Left lung (tissue), 14 donors: ENCODE measurements at places on chromosomes 5 and 9. TPM values are rescaled to one million over a fixed set of nuclear protein-coding genes. Genes with fewer than 3 reads are reported as not detected.

DNA sequence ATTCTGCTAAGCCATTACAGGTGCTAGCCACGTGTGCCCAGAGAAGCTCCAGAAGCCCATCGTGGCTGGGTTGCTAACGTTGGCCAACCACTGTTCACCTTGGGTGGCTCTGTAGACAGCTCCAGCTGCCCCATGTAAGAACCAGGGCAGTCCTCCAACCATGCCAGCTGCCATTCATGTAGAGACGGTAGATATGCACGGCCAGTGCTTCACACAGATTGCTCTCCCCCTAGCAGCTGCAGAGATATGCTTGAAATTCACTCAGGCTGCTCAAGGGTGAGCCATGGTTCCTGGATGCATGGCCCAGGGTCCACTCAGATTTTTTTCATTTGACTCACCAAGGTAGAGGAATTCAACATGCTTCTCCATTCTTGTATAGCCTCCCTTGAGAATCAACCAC lies 31.0 kb downstream of the GADD45G start:
- no peak for DNase-seq

DNA sequence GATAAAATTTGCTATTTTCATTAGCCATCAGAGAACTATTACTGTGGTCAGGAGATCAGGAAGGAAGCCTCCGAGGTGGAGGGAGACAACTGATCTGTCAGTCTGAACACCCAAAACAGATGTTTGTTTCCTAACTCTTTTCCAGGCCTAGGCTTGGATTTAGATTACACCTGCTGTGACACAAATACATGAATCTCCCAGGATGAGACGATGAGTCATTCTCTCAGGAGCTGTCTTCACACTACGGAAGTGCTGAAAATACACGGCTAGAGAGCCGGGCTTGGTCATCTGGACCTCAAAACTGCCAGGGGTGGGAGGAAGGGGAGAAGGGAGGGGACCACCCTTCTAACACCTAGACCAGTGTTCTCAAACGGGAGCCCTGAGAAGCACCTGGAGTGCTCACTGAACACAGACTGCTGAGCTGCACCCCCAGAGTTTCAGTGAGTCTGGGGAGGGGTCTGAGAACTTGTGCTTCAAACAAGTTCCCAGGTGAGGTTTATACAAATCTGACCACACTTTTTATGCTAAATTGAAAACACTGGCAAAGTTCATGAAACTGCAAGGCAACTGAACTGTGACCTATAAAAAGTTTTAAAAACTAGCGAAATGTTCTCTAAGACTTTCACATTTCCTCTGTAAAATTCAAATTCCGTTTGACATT lies 80.3 kb upstream of the EQTN start:
- no peak for DNase-seq

DNA sequence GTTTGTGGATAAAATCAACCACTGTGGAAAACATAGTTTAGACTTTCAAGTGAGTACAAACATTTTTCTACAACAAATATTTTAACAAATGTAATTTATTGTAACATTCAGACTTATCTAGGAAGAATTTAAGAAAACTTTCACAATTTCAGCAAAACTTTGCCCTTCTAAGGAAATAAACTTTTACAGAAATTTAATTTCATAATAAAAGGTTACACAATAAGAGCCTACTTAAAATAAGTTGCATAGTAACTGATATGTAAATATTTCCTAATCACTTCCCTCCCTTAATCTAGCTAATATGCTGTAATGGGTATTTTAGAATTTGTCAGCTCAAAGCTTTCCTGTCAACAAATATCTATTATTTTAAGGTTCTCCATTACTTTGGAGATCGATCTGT lies 1899.9 kb downstream of the MAT2B start:
- DNase-seq: peak; percentile 24

The GGTA1 gene
- 7.3 TPM for polyA plus RNA-seq

DNA sequence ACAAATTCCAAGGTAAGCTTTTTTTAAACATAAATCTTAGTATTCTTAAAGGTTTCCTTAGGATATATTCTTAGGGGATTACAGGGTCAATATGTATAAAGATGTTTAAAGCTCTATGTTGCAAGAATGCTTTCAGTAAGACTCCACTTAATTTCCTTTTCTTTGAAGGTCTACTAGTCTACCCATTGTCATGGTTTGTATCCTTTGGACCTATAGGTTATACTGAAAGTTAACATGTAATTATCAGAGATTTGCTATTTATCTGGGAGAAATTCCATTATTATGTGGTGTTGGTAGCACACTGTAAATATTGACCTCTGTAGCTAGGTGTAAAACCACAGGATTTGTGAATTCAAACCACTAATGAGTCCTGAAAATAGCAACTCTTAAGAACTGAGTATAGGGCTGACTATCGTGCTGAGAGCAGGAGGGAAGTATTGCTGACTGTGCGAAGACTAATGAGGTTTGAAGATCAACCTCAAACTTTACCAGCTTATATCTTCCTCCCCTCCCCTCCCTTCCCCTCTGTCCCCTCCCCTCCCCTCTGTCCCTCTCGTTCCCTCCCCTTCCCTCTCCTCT lies 85.6 kb downstream of the GADD45G start:
- no peak for DNase-seq

The NR4A3 gene
- polyA plus RNA-seq: 0.48 TPM

The PCDHGB5 gene
- 8.3 TPM for polyA plus RNA-seq

GRCh38 chr9:27212191-27212590 lies 84.8 kb downstream of the EQTN start:
- DNase-seq: no peak

- no peak for DNase-seq
Measured at GRCh38 chr5:167128581-167128980, 1162.9 kb upstream of the WWC1 start.

DNA sequence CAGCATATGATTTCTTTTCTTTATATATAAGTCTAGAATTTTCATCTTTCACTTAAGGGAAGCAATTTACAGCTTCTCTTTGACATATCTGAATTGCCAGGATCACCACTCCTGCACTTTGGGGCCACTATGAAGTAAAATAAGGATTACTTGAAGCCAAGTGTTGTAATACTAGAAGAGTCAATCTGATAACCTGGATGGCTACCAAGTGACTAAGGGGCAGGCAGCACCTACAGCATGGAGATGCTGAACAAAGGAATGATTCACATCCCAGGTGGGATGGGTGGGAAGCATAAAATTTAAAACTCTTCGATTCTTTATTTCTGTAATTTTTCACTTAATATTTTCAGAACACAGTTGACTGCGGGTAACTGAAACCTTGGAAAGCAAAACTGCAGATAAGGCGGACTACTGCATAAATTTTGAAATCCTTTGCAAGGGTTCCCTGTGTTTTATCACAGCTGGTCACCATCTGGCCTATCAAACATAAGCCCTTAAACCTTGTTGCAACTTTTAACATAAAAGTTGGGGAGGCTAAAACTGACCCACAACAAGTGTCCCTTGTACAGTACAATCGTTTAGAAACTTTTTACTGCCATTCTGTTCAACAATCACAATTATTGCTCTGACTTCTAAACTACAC lies 31.2 kb downstream of the NR3C1 start:
- DNase-seq: no peak

DNA sequence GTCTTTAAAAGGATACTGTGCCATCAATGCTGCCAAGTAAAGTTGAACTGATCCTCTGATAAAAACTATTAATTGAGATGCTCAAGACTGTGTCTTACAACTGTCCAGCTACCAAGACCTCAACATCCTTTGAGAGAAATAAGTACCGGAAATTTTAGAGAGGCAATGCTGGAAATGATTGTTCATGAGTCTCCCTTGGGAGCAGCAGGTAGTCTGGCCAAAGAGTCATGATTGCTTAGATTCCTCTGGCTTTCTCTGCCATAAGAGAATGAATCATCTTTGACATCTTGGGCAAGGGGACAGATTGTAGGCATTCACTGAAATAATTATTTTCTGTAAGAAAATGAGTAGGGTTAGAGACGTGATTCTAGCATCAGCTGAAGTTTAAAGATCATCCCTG lies 466.6 kb upstream of the DAB2 start:
- DNase-seq: no peak

DNA sequence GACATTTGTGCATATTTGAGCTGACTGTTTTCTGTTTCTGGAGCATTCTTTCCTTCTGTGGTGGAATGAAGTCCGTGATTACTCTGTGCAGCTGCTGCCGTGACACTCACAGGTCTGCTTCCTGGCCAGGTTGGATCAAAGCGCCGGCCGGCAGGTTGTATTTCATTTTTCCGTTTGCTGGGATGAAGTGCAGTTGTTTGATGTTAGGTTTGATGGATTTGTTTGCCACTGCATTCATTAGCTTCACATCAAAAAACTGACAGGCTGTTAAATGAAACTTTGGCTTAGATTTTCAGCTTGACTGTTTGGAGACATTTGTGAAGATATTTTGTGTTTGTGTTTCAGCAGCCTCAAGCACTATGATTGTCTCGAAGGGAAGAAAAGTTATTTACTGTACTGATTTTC lies 140.1 kb downstream of the KDM4C start:
- DNase-seq: no peak
